ENCODE measurements at places on chromosomes 3 and 15.

- DNase-seq, result peak; percentile 23
Observed at GRCh38 chr15:28106294-28107110, 7.4 kb upstream of the OCA2 start.

- no peak for DNase-seq
Observed at GRCh38 chr3:185402561-185402960, 39.6 kb downstream of the MAP3K13 start.

DNA sequence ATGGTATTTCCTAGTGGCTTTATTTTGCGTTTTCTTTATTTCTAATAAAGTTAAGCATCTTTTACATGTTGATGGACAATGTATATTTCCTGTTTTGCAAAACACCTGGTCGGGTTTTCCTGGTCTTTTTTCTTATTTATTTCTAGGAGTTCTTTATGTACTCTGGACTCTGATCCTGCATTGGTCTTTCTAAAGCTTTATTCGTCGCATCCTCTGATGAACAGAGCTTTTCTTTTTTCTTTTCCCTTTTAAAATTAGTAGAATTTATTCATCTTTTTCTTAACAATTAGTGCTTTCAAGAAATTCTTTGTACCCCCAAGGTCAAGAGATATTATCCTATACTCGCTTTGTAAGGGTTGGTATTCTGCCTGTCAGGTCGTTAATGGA lies 32.2 kb downstream of the ZDHHC19 start:
- DNase-seq, result no peak

- DNase-seq, result no peak
Observed at GRCh38 chr3:58607816-58608215, 30.6 kb upstream of the FAM107A start.

GRCh38 chr3:170862618-170863374 lies 7.2 kb downstream of the RPL22L1 start:
- no peak for DNase-seq

DNA sequence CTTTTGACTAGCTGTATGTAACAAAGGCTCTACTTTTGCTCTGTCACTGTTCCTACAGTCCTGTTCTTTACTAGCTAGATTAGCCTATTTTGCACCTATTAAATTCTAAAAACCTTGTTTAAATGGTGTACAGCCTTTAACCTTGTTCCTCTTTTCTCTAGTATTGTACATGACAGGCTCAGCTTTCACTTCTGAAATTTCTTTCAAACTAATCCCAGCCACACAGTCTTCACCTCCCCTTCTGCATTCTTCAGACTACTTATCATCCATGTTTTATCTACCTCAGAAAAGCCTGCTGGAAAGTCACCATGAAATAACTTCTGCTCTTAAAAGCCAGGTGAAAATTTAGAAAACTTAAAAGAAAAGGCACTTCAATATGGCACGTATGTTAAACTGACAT lies 122.4 kb downstream of the NECTIN3 start:
- DNase-seq, result no peak

DNA sequence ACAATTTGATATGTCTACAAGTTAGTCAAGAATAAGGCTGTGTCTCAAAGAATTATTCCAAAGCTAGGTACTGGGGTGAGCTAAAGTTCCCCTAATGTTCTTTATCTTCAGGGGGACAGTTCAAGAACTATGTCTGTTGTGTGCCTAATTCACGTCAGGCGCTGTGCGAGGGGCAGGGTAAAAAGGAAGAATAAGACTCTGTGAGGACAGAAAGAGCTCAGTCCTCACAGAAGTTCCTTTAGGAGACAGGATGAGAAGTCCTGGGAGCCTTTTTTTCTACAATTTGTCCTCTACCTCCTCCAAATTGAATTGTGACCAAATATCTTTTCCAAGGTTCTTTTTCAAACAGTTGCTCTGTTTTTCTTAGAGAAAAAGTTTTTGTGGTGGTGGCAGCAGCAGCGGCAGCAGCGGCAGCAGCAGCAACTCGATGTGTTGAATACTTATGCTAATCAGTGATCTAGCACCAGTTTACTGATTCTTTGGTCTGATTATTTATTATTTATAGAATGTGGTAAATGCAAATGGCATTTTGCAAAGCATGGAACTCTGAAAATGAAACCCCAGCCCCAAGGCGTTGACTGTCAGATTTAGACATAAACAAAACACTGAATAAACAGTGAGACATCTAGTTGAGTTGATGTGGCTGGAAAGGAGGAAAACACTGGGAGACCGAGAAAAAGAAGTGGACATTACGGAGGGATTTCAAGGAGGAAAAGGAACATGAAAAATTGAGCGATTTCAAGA lies 88.6 kb downstream of the GTPBP8 start:
- DNase-seq, result no peak

DNA sequence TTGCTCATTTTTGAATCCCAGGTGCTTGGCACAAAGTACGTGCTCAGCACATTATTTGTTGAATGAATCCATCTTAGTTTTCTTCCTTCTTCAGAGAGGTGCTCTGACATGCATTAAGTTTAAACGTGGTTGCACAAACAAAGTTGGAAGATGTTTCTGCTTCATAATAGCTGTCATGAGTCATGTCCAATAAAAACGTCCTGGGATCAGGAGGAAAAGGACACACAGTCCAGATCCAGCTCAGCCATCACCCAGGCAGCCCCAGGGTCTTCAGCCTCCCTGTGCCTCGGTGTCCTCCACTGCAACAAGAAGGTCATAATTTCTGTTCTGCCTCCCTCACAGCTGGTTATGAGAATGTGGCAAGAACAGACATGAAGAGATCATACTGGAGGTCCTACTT lies 55.4 kb downstream of the CCNL1 start:
- DNase-seq, result no peak

GRCh38 chr15:79025201-79025600 lies 65.4 kb downstream of the RASGRF1 start:
- peak; percentile 27 for DNase-seq

- no peak for DNase-seq
Observed at GRCh38 chr3:140953028-140953960, 11.7 kb downstream of the SLC25A36 start.

All from activated naive CD8-positive, alpha-beta T cell treated with anti-CD3 and anti-CD28 coated beads, Interleukin-2, amount 50 U/mL, for 24 hours (primary cell).